ENCODE measurements at places on chromosomes 16 and 17. TPM values are rescaled to one million over a fixed set of nuclear protein-coding genes. Genes with fewer than 3 reads are reported as not detected.

Gene KCNJ2
- total RNA-seq, result 7.8 TPM

Gene XAF1
- 2.0 TPM for total RNA-seq

Gene FTO
- total RNA-seq, result 104 TPM

Gene ANKRD40CL
- total RNA-seq, result not detected

Gene KRTAP4-9
- not detected for total RNA-seq

Gene OTOA
- 0.29 TPM for total RNA-seq

Gene EPX
- not detected for total RNA-seq

Gene CEMP1
- not detected for total RNA-seq

Gene MYH1
- not detected for total RNA-seq

Gene HOXB5
- 0.33 TPM for total RNA-seq

Gene ABCA8
- total RNA-seq, result 1.4 TPM

Measured in vein endothelial cell (primary cell).